ENCODE measurements at places on chromosomes 4 and X. TPM values are rescaled to one million over a fixed set of nuclear protein-coding genes. Genes with fewer than 3 reads are reported as not detected.

Gene VCX3A
- not detected for total RNA-seq

Gene MAGEB17
- 0.21 TPM for total RNA-seq

Gene SRPX
- 0.18 TPM for total RNA-seq

DNA sequence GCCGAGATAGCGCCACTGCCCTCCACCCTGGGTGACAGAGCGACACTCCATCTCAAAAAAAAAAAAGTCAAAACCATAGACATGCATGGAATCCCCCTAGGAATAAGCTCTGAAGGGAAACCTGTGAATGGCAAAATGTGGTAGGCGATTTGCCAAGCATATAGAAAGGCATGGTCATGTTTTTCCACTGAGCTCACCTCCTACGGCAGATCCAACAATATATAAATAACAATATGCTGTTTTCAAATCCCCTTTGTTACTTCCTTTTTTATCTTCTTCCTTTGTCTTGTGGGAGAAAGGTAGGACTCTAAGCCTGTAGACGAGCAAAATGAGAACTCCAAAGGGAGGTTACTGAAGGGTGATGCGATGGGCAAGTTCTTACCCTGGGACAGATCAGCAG is 219.0 kb downstream of the PALLD start:
- H3K36me3 ChIP-seq, result no peaks in the 10 kb centered on the region
- no peaks in the 10 kb centered on the region for H3K4me1 ChIP-seq
- no peaks in the 10 kb centered on the region for H3K27me3 ChIP-seq
- DNase-seq, result no peak
- H3K4me3 ChIP-seq, result no peak overlapping the region
- H3K27ac ChIP-seq, result no peak overlapping the region

- H3K27ac ChIP-seq, result no peak overlapping the region
- H3K27me3 ChIP-seq, result no peaks in the 10 kb centered on the region
- no peak for DNase-seq
- no peaks in the 10 kb centered on the region for H3K4me1 ChIP-seq
- H3K4me3 ChIP-seq, result no peak overlapping the region
These were observed 6.8 kb upstream of the CEP135 start for GRCh38 chr4:55941881-55942396.

DNA sequence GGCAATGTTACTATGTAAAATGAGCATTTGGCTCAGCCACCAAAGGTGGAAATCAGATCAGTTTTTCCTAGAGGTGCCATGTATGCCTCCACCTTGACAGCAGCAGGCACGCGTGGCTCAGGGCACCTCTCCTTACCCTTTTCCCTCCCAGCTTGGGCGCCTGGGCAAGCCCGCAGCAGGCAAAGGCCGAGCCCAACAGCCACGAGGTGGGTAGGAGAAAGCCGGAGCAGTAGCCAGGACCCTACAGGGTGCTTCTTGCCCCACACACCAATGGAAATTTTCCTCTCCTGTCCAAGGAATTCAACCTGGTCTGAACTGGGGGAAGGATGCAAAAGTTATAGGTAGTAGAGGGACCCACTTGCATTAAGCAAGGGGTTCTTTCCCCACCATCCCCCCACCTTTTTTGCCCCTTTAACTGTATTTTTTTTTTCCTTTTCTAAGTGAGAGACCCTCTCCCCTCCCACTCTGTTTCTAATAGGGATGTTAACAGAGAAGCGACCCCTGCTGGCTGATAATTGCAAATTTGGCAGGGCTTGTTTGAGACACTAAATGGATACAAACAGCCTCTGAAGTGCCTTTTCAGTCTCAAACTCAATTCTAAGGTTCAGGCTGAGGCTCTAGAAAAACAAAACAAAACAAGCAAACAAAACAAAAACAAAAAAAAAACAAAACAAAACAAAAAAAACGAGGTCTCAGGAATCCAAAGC is 895.1 kb downstream of the PCDH18 start:
- H3K27me3 ChIP-seq, result no peaks in the 10 kb centered on the region
- DNase-seq, result no peak
- H3K27ac ChIP-seq, result no peak overlapping the region
- H3K4me3 ChIP-seq, result no peak overlapping the region

GRCh38 chrX:77918568-77918967 is 8.1 kb downstream of the ATP7A start:
- H3K36me3 ChIP-seq, result no peaks in the 10 kb centered on the region
- DNase-seq, result no peak
- peak overlapping the region; percentile 17 for H3K27ac ChIP-seq
- H3K4me3 ChIP-seq, result no peak overlapping the region
- H3K4me1 ChIP-seq, result no peaks in the 10 kb centered on the region

Data from GM12878 (cell line).